ENCODE measurements at places on chromosomes 16 and 17.

GRCh38 chr17:76449126-76449525 lies 3.8 kb downstream of the UBE2O start:
- DNase-seq, result no peak

DNA sequence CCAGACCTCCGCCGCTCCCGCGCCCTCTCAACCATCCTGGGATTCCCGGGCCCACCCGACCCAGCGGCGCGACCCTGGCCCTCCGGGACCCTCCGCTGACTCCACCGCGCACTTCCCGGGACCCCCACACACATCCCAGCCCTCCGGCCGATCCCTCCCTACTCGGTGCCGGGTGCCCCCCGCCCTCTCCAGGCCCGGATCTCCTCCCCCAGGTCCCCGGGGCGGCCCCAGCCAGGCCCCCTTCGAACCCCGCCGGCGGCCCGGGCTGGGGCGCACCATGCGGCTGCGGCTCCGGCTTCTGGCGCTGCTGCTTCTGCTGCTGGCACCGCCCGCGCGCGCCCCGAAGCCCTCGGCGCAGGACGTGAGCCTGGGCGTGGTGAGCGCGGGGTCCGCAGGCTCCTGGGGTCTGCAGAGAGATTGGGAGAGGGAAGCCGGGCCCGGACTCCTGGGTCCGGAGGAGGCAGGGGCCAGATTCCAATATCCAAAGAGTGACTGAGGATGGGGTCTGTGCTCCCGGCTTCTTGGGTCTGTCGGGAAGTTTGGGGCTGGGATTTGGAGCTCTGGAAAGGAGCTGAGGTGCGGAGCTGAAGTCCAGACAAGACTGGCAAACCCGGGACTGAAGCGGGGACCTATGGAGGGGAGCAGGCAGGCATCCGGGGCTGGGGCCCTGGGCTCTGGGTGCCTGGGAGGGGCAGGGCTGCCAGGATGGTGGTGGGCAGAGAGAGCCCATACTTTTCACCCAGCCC lies 453 bp downstream of the MMP25 start:
- DNase-seq, result no peak

DNA sequence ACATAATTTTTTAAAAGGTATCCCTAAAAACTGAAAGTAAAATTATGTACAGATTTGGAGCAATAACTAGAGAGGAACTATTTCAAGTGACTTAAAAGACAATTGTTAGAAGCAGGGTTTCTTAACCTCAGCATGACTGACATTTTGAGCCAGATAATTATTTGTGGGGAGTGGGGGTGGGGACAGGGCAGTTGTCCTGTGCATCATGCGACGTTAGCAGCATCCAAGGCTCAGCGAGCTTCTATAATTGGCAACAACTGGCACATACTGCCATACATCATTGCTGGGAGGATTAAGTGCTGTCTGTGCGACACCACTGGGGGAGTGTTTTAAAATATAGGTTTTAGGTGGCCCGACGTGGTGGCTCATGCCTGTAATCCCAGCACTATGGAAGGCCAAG lies 27.1 kb downstream of the GABARAPL2 start:
- no peak for DNase-seq

DNA sequence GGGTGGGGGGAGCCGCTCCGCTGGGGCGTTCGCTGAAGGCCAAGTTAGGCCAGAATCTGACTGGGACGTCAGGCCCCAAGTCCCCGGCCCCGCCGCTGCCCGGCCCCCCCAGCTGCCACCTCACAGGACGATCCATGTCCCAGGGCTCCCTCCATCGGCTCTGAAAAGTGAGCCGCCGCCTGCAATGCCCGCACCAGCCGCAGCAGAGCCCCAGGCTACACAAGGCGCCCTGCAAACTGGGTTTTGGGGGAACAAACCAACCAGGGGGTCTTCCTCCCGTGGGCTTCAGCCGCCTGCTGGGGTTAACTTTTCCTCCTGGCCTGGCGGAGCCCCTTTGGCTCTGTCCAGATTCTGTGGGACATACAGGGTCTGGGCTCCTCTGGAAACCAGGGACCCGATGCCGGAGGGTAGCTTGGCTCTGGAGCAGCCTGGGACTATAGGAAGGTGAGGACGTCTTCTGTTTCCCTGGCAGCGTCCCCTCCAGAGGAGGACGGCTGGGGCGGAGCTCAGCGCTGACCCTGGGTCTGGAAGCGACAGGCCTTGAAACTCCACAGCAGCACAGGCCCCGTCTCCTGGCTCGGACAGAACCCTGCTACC lies 835 bp downstream of the NME4 start:
- no peak for DNase-seq

GRCh38 chr16:29662729-29663015 lies 375 bp upstream of the SPN start:
- no peak for DNase-seq

Data from HTR-8/SVneo (cell line).